ENCODE measurements at places on chromosomes 1 and 21. TPM values are rescaled to one million over a fixed set of nuclear protein-coding genes. Genes with fewer than 3 reads are reported as not detected.

DNA sequence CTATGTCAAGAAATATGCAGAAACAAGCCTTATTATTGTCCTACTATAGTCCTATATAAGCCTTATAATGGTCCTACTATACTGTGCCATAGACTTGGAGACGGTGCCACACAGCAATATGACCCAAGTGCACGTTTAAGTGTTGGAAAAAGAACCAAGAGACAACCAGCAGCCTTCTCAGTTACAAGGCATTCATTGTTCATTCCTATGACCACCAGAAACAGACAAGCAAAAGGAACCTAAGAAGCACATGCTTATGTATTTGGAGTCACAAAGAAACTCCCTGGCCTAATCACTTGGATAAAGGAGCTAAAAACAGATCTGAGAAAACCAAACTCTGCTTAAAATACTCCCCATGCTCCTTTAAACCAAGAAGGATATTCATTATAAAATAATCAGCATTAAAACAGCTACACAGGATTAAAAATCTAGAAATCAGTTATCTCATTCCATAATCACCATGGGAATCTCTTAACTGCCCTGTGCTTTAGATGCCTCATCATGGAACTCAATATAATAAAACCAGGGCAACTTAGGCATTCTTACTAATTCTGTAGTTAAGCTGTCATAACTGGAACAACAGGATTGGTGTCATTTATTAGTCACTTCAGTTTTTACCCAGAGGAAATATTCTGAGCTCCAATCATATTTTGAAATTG, 7.0 kb downstream of the COLGALT2 start:
- H3K27me3 ChIP-seq, result peaks cover 5% of the 10 kb centered on the region
- H3K36me3 ChIP-seq, result no peaks in the 10 kb centered on the region
- no peak for DNase-seq

- DNase-seq, result no peak
- no peaks in the 10 kb centered on the region for H3K36me3 ChIP-seq
- no peak overlapping the region for H3K4me3 ChIP-seq
- H3K27me3 ChIP-seq, result no peaks in the 10 kb centered on the region
- H3K4me1 ChIP-seq, result no peaks in the 10 kb centered on the region
These were observed 415.2 kb upstream of the DAB1 start for GRCh38 chr1:57839067-57839466.

- no peak overlapping the region for H3K27ac ChIP-seq
- H3K36me3 ChIP-seq, result peaks cover 9% of the 10 kb centered on the region
- DNase-seq, result no peak
- no peak overlapping the region for H3K4me3 ChIP-seq
- H3K27me3 ChIP-seq, result peaks cover 7% of the 10 kb centered on the region
These were observed 4.3 kb downstream of the SLC30A1 start for GRCh38 chr1:211574705-211575104.

DNA sequence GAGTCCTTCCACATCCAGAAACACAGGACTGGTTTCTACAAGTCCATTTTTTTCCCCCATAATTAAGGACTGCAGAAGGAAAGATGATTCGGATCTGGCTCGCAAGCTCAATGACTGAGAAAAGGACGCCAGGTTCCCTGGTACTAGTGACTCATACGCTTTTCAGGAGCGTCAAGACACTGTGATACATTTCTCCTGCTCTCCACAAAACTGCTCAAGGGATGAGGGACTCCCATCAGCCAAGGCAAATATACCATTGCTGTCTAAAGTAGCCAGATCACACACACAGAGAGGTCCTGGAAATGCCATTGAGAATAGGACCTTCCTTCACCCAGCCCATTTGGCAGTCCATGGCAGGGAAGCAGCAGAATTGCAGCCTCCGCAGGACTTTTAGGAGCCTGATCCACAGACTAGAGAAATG, 253.6 kb upstream of the IRF2BP2 start:
- H3K27ac ChIP-seq, result no peak overlapping the region
- peaks cover 16% of the 10 kb centered on the region for H3K27me3 ChIP-seq
- no peak overlapping the region for H3K4me3 ChIP-seq
- no peaks in the 10 kb centered on the region for H3K36me3 ChIP-seq
- DNase-seq, result no peak

DNA sequence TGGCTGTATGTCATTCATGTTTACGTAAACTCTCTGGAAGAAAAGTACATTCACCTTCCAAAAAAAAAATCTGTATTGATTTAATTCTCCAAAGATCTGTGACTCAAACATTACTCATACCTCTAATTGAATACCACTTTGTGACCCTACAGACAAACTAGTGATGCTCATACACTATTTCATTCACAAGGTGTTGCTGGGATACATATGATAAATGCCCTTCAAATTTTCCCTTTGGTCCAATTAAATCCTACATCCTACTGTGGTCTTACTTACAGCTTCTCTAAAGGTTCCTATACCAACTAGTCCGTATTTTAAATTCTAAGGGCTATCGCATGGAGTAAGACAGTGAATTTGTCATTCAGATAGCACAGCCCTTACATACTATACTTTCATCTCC, 26.8 kb upstream of the CADM3 start:
- H3K4me3 ChIP-seq, result no peak overlapping the region
- no peak overlapping the region for H3K27ac ChIP-seq
- no peak for DNase-seq
- H3K4me1 ChIP-seq, result no peaks in the 10 kb centered on the region
- peaks cover 5% of the 10 kb centered on the region for H3K27me3 ChIP-seq
- H3K36me3 ChIP-seq, result no peaks in the 10 kb centered on the region

DNA sequence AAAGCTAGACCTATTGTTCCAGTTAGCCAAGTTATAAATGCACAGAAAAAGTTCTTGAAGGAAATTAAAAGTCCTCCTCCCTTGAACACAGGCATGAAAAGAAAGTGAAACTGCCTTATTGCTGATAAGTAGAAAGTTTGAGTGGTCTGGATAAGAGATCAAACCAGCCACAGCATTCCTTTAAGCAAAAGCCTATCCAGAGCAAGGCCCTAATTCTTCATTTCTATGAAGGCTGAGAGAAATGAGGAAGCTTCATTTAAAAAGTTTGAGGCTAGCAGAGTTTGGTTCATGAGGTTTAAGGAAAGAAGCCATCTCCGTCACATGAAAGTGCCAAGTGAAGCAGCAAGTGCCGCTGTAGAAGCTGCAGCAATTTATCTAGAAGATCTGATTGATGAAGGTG, 2.7 kb upstream of the SSX2IP start:
- H3K4me1 ChIP-seq, result peaks cover 57% of the 10 kb centered on the region
- H3K4me3 ChIP-seq, result peak overlapping the region; percentile 81
- DNase-seq, result peak; percentile 59

DNA sequence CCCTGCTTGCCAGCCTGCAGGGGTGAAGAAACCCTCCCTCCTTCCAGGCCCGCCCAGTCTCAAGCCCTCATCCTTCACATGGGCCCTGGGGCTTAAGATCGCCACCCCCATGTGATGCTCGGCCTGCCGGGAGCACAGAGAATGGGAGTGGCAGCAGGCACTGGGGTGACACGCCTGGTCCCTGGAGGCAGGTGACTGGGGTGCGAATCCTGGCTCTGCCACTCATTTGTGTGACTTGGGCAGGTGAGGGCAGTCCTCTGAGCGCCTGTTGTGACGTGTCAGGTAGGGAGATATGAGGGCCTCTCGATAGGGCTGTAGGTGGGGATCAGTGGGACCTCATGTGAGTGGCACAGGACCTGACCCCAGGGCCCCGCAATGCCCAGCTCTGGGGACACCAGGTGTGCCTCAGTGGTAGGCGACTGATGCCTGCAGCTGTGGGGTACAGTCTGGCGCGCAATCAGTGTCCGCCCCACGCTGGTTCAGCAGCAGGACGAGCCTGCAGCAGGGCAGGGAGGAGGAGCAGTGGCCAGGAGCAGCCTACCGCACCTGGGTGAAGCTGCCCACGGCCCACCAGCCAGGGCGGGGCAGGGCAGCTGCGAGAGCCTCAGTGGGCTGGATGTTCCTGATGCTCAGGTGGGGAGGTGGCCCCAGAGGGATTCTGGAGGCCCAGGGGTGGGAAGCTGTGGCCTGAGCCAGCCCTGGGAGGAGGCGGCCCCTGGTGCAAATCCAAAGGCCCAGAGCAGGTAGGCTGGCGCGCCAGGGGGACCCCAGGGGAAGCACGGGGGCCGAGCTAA, 6.2 kb downstream of the SH2D5 start:
- H3K27me3 ChIP-seq, result peaks cover 6% of the 10 kb centered on the region
- no peaks in the 10 kb centered on the region for H3K4me1 ChIP-seq
- H3K4me3 ChIP-seq, result no peak overlapping the region
- H3K27ac ChIP-seq, result no peak overlapping the region

DNA sequence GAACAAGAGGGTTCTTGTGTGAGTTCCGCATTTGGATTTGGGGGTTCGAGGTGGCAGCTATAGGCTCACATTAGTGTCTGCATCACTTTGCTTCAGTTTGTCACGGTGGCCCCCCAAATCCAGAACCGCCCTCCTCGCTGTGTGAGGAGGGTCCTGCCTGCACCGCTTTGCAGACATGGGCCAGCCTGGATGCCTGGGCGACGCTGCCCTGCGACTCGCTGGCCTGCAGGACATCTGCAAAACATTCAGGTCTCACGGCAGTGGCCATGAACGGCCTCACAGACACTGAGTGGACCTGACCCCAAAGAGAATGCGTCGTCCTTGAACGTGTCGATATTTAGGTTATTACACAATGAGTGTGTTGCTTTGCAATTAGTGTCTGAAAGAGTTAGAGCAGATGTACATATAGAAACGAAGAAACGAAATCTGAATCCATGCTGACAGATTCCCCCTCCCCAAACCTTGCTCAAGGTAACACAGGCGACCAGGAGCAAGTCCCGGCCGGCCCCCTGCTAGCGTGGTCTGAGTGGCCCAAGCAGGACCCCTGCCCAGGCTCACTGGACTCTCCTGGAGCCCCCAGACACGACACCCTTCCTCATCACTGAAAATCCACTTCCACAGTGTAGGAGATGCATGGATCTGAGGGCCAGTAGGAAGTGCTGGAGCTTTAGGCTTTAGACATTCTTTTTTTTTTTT, 20.4 kb downstream of the PDE9A start:
- no peak overlapping the region for H3K27ac ChIP-seq
- no peaks in the 10 kb centered on the region for H3K36me3 ChIP-seq
- peaks cover 20% of the 10 kb centered on the region for H3K4me1 ChIP-seq

DNA sequence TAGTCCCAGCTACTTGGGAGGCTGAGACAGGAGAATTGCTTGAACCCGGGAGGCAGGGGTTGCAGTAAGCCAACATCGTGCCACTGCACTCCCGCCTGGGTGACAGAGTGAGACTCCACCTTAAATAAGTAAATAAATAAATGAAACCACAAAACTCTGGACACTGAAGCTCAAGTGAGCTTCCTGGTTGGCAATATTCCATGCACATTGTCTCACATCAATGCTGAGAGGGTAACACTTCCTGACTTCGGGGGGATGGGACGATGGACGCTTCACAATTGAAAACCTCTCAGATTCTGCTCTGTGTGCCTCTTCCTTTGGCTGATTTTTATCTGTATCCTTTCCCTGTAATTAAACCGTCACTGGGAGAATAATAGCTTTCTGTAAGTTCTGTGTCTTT, 70.0 kb upstream of the ZNF644 start:
- H3K27ac ChIP-seq, result no peak overlapping the region
- H3K27me3 ChIP-seq, result peaks cover 18% of the 10 kb centered on the region
- no peaks in the 10 kb centered on the region for H3K4me1 ChIP-seq
- H3K36me3 ChIP-seq, result no peaks in the 10 kb centered on the region
- no peak for DNase-seq

GRCh38 chr21:27799861-27800260, 833.0 kb upstream of the ADAMTS5 start:
- no peaks in the 10 kb centered on the region for H3K36me3 ChIP-seq
- DNase-seq, result no peak
- no peak overlapping the region for H3K27ac ChIP-seq
- H3K27me3 ChIP-seq, result no peaks in the 10 kb centered on the region
- no peak overlapping the region for H3K4me3 ChIP-seq
- H3K4me1 ChIP-seq, result peaks cover 2% of the 10 kb centered on the region

GRCh38 chr1:200588698-200589097, 31.9 kb downstream of the KIF14 start:
- no peak for DNase-seq
- H3K27ac ChIP-seq, result no peak overlapping the region

DNA sequence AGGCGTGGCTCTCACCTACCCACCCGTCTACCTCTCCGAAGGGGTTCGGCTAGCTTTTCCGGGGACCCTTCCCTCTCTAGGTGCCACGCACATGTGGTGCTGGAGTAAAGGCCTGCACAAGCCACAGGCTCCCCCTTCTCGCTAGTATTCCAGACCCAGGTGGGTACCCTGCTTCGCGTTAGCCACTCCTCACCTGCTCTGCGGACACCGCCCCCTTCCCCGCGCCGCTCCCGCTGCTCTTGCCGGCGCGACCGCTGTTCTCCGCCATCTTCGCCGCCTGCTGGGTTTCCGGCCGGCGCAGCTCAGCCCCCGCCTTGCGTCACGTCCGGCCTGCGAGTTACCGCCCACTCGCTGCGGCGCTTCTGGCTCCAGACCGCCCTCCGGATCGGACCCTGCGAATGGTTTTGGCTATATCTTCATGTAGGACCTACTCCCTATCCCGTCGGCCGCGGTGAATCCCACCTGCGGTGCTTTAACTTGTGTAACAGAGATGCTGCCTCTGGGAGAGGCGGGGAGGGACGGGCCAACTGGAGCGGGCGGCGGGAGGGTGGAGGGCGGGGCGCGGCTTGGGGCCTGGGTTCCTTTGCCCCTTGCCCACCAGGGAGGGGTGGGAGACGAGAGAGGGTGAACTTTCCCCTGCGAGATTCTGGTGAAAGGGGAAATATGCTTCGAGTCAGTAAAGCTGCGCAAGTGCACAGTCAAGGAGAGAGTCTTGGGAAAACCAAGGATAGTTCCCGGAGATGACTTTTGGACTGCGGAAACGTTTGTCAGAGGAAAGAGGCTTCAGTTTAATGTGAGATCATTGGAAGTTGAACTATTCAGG, at the start of the genes NIT1 and PFDN2:
TSS of gene NIT1 (plus strand) at position 347 of the 823 bp plus-strand sequence. CDS start at position 419, 72 bp downstream.
TSS of gene PFDN2 (minus strand) at position 279 of the 823 bp plus-strand sequence. CDS start at position 268, 11 bp downstream.
- H3K27ac ChIP-seq, result peak within 1 kb of the TSS; percentile 99
- peaks cover 9% of the 10 kb centered on the region for H3K36me3 ChIP-seq
- no peaks in the 10 kb centered on the region for H3K27me3 ChIP-seq
- H3K4me1 ChIP-seq, result peaks cover 65% of the 10 kb centered on the region
- peak within 1 kb of the TSS; percentile 94 for H3K4me3 ChIP-seq

DNA sequence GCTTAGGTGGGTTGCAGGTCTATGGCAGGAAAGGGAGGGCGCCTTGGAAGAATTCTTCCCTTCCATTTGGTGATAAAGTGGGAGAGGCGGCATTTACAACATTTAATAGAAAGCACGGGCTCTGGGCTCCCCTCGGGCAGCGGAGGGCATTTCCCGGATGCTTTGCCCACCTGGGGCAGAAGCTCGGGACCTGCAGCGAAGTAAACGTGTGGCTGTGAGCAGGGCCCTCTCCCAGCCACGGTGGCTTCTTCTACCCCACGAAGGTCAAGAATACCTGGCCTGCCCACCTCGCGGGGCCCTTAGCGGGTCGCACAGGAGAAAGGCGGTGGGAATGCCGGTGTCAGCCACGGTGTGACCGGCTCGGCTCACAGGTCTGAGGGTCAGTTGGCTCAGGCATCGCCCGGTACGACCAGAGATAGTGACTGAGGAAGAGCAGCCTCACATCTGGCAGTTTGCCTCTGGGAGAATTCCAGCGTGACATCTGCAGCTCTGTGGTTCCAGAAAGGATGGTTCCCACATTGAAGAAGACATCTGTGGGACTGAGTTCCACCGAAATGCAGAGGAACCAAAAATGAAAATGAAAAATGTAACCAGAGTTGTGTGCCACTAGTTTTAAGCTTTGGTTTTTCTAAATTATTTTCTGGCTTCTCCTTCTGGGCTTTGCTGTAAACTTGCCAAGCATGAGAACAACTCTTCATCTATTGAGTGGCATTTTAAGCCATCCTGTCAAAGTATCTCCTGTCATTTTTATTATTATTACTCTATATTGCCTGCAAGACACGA, 720 bp upstream of the F3 start:
- H3K4me1 ChIP-seq, result peaks cover 20% of the 10 kb centered on the region
- H3K27ac ChIP-seq, result no peak overlapping the region
- peak overlapping the region; percentile 78 for H3K4me3 ChIP-seq
- H3K36me3 ChIP-seq, result no peaks in the 10 kb centered on the region

FAM72B gene
- polyA plus RNA-seq, result not detected

XKR8 gene
- polyA plus RNA-seq, result 27.7 TPM

UBXN10 gene
- polyA plus RNA-seq, result 1.7 TPM

Data from immature natural killer cell (primary cell).